ENCODE measurements at places on chromosomes 1 and 21.

- DNase-seq = no peak
Observed at GRCh38 chr1:32159189-32159588, 20.3 kb upstream of the TXLNA start.

GRCh38 chr1:173871091-173871490 lies 2.9 kb downstream of the ZBTB37 start:
- no peak for DNase-seq

DNA sequence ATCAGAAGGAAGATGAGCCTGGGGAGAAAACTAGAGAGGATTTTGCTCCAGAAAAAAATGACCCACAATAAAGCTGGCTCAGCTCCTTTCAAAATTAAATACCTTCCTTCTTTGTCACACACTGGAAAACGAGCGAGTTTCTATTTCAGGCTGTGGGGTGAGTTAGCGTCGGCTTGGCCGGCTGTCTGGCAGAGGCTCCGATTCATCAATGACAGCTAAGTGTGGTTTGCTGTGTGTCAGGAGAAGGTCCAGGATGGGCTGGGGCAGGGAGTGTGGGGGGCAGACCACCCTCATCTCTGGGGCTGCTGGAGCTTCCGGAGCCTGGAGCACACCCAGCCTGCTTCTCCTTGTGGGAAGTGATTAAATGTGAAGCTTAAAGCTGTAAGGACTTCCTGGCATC lies 120.2 kb downstream of the ETS2 start:
- peak; percentile 19 for DNase-seq

DNA sequence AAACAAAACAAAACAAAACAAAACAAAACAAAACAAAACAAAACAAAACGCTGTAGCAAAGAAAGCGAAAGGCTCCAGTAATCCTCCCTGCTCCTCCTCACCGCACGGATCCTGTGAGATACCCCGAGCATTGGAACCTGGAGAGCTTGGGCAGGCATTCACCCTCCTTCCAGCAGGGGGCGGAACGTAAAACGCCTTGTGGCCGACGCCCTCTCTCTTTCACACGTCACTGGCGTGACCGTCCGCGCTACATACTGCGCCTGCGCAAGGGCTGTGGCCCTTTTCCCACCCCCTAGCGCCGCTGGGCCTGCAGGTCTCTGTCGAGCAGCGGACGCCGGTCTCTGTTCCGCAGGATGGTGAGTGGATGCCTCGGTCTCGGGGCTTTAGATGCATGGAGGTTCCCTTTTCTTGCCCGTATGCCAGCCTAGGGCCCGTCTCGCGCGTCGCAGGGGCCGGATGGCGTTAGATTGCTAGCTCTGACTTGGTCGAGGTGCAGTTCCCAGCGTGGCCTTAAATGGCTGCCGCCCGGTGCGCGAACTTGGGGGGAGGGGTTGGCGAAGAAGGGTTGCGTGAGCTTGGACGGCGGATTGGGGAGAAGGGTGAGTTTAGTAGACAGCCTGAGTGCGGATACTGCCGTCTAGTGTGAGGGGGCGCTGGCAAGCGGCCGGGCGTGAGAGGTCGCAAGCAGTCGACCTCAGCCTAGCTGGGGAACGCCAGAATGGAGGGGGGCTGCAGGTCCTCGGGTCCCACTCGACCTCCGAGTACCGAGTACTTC lies at the start of gene RPL5:
Gene RPL5 (plus strand): TSS at position 279 of the 775 bp plus-strand sequence. CDS start 75 bp downstream, at position 354.
- peak; percentile 95 for DNase-seq

DNA sequence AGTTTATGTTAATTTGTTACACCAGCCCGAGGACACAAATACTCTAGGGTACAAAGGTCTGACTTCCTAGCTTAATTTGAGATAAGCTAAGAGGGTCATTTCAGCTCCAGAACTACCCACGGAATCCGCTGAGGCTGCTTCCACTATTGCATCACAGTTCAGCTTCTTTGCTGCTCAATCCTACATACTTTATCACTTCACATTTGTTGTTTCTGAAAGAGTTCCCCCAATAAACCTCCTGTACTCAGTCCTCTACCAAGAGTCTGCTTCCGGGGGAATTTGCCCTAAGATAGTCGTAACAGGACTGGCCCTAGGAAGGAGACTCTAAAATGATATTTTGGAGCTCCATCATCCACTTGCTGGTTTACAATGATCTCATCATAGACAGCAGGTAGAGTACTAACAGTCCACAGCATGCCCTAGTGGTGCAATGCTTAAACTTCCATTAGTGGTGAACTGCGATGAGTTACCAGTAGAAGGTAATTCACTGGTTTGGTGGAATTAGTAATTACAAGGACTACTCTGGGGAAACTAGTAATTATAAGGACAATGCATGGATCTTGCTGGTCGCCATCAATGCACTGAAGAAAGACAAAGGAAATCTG lies 229.3 kb downstream of the USH2A start:
- no peak for DNase-seq

DNA sequence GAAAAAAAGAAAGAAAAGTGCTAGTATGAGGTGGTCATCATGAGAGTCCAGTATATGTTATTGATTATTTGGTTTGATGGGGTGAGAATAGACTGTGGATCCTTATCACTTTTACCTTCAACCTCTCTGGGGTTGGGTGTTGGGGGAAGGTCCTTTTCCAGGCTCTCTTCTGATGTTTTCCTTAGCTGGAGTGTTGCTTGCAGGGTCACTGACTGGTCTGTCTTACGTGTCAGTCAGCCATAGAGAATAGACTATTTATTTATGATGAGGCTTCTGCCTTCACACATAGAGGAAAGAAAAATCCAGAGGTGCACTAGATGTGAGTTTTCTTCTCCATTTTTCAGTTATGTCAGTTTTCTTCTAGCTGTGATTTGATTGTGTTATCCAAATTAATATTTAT lies 36.5 kb downstream of the MAP3K21 start:
- DNase-seq = no peak

GRCh38 chr1:167328306-167328815 lies 107.7 kb downstream of the POU2F1 start:
- no peak for DNase-seq

- DNase-seq = no peak
Observed at GRCh38 chr1:29646161-29646775, 409.9 kb downstream of the PTPRU start.

DNA sequence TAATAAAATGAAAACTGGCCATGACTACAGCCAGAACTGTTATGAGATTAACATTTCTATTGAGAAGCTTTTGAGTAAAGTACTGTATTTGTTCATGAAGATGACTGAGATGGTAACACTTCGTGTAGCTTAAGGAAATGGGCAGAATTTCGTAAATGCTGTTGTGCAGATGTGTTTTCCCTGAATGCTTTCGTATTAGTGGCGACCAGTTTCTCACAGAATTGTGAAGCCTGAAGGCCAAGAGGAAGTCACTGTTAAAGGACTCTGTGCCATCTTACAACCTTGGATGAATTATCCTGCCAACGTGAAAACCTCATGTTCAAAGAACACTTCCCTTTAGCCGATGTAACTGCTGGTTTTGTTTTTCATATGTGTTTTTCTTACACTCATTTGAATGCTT lies 164.0 kb downstream of the NEK7 start:
- DNase-seq = no peak

- DNase-seq = no peak
Observed at GRCh38 chr1:61173118-61173517, 90.8 kb downstream of the NFIA start.

DNA sequence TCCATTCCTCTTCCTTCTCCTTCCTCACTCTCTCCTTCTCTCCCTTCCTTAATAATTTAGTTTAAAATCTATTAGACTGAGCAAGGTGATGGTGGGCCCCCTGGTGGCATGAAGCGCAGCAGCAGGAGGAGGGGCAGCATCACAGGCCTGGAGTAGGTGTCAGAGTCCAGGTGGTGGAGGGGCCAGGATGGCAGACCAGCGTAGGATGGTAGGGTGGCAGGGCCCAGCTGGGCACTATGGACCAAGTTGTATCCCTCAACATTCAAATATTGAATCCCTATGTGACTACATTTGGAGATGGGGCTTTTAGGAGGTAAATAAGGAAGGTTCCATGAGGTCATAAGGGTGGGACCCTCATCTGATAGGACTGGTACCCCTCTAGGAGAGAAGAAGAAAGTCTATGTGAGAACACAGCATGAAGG lies 61.0 kb downstream of the WDR4 start:
- no peak for DNase-seq

DNA sequence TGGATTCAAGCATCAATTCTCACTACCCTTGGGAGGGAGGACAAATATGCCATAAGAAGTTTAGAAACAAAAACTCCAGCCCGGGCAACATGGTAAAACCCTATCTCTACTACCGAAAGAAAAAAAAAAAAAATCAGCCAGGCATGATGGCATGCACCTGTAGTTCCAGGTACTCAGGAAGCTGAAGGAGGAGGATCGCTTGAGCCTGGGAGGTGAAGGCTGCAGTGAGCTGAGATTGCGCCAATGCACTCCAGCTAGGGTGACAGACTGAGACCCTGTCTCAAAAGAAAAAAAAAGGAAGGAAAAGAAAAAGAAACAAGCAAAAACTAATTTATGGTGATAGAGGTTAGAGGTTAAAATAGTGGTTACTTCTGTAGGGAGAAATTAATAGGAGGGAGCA lies 9.6 kb downstream of the ZNF644 start:
- no peak for DNase-seq

- no peak for DNase-seq
Observed at GRCh38 chr1:108057541-108057940, 92.6 kb upstream of the VAV3 start.

DNA sequence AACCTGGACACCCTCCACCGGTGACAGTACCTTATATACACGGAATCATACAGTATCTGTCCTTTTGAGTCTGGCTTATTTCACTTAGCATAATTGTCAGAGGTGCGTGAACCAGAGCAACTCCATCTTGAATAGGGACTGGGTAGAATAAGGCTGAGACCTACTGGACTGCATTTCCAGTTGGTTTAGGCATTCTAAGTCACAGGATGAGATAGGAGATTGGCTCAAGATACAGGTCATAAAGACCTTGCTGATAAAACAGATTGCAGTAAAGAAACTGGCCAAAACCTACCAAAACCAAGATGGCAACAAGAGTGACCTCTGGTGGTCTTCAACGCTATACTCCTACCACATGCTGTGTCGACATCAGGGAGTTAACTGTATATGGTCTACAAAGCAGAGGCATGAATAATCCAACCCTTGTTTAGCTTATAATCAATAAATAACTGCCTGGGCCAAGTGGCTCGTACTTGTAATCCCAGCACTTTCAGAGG lies 1.4 kb upstream of the FDPS start:
- no peak for DNase-seq

DNA sequence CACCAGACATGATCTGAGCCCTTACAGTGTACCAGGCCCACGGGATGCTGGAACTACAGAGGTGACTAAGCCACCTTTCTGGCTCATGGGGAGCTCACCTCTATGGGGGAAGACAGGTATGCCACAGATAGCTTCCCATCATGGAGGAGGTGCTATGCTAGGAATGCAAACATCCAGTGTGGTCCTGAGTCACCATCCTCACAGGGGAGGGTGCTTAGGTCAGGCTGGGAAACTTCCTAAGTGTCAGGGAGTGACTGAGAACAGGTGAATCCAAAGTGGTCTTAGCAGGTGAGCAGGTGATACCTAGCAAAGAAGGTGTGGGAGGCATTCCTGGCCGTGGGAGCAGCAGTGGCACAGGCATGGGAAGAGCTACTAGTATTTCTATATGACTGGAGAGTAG lies 8.6 kb upstream of the RASSF5 start:
- DNase-seq = no peak

GRCh38 chr1:59605184-59605583 lies 209.6 kb upstream of the HOOK1 start:
- no peak for DNase-seq

DNA sequence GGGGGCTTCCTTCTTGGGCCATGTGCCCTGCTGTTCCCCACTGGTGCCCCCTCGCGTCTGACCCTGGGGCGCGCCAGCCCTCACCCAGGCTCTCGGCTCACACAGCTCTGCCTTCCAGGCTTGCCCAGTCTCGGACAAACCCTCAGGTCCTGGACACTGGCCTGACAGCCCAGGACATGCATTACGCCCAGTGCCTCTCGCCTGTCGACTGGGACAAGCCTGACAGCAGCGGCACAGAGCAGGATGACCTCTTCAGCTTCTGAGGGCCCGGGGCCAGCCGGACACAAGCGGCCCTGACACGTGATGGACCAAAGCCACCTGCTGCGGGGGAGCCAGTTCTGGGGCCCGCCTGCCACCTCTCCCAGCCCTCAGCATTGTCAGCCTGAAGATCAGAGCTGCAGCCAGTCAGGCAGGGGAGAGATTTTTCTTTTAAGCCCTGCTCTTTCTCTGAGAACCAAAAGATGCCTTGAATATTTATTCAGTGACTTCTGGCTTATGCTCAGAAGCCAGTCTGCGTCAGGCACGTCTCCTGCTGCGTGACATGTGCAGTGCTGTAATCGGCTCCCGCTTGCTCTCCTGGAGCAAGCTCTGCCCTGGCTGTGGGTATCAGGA lies 23.4 kb downstream of the LDLRAP1 start:
- peak; percentile 69 for DNase-seq

GRCh38 chr1:246365708-246366107 lies 141.4 kb downstream of the SMYD3 start:
- no peak for DNase-seq

DNA sequence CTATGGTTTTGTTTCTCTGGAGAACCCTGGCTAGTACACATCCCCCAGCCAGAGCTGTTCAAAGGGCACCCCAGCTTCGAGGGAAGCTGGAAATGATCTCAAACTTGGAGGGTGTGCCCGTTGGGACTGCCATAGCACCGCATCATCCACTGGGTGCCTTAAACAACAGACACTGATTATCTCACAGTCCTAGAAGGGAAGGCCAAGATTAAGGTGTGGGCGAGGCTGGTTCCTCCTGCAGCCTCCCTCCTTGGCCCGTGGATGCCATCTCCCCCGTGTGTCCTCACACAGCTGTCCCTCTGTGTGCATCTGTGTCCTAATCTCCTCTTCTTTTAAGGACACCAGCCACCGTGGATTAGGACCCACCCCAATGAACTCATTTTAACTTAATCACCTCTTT lies 4.2 kb upstream of the IBA57 start:
- no peak for DNase-seq

DNA sequence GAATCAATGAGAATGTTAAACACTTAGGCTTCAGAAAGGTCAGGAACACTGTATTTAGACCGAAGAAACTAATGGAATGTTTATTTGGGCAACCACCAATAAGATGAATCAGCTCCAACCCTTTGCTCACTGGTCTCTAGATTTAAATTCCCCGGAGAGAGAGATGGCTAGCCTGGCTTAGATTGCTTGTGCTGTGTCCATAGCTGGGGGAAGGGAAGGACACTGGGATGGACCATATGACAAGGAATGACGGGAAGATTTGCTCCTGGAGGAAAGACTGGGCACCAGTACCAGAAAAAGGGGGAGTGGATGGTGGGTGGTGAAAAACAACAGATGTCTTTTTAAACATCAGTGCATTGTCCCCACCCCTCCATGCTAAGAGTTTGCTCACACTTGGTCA lies 426.6 kb downstream of the DUSP10 start:
- no peak for DNase-seq

- DNase-seq = no peak
Observed at GRCh38 chr1:170686291-170686690, 22.4 kb downstream of the PRRX1 start.

DNA sequence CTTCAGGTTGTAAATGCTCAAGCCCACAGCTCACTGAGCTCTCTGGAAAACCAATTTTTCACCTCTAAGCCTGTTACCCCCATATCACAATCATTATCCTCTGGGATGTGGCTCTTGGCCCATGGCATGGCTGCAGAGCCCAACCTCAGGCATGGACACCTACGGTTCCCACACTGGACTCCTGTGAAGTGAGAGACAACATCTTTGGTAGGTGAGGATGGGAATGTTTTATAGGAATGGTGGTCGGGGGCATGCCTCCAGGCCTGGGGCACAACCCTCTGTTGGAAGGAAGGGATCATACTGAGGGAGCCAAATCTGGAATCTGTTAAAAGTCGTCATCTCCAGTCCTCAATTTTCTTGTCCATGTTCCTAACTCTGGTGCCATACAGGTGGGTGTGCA lies 179.1 kb downstream of the FOXD2 start:
- no peak for DNase-seq

- no peak for DNase-seq
Observed at GRCh38 chr1:115827452-115828044, 13.4 kb downstream of the NHLH2 start.

Measured in amygdala (tissue), 56 donors.